ENCODE measurements at places on chromosomes 16 and 17.

- no peak for DNase-seq
Observed at GRCh38 chr17:21199856-21200255, 14.1 kb downstream of the TMEM11 start.

- no peak for DNase-seq
Observed at GRCh38 chr16:59148056-59148768, 414.1 kb upstream of the GOT2 start.

- no peak for DNase-seq
Observed at GRCh38 chr16:65572156-65572555, 450.3 kb upstream of the CDH11 start.

DNA sequence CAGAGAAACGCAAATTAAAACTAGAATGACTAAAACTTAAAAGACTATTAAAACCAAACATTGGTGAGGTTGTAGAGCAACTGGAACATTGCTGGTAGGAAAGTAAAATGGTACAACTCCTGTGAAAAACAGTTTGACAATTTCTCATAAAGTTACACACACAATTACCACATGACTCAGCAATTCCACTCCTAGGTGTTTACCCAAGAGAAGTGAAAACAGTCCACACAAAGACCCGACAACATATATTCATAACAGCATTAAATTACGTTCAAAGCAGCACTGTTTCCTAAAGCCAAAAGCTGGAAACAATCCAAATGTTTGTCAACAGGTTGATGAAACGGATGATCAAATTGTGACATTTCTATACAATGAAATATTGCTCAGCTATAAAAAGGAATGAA, 26.5 kb upstream of the ALOX12 start:
- no peak for DNase-seq

- DNase-seq: no peak
Observed at GRCh38 chr17:10162096-10162495, 36.3 kb downstream of the GAS7 start.

- no peak for DNase-seq
Observed at GRCh38 chr17:51709694-51710633, 448.6 kb downstream of the CA10 start.

- no peak for DNase-seq
Observed at GRCh38 chr17:58591455-58591854, 77.0 kb upstream of the MTMR4 start.

GRCh38 chr16:49629851-49630250, 226.1 kb downstream of the ZNF423 start:
- DNase-seq: no peak

GRCh38 chr17:3447625-3448024, 14.0 kb upstream of the OR1E2 start:
- DNase-seq: no peak

- DNase-seq: no peak
Observed at GRCh38 chr16:23847948-23848347, 12.2 kb downstream of the PRKCB start.

DNA sequence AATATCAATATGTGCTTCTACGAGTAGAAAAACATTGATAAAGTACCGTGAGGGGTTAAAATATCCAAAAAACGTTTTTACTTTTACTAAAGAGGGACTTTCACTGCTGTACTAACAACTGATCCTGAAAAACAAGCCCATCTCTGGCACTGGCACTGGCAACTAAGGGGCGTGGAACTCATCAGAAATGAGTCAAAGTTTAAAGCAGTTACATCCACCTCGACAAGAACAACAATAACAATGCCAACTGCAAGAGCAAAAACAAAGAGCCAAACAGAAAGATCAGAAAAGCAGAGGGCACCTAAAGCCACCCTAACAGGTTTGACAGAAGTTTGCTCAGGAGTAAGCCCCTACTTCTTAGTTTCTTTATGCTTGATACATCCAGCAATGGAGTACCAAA, 13.1 kb downstream of the MBTPS1 start:
- no peak for DNase-seq

DNA sequence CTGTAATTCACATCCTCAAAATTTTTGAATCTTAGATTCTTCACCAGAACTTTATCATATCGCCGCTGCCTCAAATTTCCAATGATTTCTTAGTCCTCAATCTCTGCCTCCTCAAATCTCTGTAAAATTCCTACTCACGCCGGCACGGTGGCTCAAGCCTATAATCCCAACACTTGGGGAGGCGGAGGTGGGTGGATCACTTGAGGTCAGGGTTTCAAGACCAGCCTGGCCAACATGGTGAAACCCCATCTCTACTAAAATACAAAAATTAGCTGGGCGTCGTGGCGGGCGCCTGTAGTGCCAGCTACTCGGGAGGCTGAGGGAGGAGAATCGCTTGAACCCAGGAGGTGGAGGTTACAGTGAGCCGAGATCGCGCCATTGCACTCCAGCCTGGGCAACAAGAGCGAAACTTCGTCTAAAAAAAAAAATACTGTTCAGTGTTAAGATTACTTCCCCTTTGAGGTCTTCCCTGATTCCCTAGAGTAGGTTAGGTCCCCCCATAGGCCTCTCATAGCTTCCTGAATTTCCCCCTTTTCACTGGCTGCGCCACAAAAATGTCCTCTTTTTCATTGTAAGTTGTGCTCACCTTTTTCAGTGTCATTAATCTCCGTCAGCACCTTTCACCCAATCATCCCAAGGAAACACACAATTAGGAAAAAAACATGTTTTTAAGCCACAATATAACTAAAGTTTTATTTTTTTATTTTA, 919 bp upstream of the CBX1 start:
- DNase-seq: no peak

- no peak for DNase-seq
Observed at GRCh38 chr16:28180655-28181460, 30.9 kb downstream of the XPO6 start.

DNA sequence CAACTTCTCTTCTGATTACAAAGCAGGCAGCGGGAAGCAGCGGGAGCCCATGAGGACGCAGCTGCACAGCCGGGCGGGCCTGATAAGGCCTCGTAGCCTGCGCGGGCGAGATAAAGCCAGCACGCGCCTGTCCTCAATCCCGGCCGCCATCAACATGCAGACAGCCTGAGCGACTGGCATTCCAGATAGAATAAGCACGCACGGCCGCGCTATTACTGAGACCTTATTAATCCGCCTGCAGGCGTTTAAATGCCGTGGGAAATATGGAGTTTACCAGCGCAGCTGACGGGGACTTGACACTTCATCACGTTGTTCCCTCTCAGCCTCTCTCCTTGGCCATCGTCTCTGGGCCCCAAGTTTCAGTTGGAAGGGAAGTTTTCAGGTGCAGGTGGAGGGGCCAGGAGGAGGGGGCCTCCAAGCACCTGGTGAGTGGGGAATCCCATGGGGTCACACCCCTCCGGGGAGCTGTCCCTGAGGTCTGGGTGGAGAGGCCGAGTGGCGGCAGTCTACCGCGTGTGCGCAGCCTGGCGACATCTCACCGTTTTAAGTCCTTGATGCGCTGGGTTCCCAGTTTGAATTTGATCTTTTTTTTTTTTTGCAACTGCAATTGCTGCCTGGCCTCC, 27.3 kb upstream of the CBFA2T3 start:
- no peak for DNase-seq

All from stimulated activated CD4-positive, alpha-beta T cell treated with anti-CD3 and anti-CD28 coated beads, TNF-alpha, amount 100 ng/mL, for 48 hours (primary cell).